AG09319 (cell line): ENCODE measurements at places on chromosomes 4 and X.

DNA sequence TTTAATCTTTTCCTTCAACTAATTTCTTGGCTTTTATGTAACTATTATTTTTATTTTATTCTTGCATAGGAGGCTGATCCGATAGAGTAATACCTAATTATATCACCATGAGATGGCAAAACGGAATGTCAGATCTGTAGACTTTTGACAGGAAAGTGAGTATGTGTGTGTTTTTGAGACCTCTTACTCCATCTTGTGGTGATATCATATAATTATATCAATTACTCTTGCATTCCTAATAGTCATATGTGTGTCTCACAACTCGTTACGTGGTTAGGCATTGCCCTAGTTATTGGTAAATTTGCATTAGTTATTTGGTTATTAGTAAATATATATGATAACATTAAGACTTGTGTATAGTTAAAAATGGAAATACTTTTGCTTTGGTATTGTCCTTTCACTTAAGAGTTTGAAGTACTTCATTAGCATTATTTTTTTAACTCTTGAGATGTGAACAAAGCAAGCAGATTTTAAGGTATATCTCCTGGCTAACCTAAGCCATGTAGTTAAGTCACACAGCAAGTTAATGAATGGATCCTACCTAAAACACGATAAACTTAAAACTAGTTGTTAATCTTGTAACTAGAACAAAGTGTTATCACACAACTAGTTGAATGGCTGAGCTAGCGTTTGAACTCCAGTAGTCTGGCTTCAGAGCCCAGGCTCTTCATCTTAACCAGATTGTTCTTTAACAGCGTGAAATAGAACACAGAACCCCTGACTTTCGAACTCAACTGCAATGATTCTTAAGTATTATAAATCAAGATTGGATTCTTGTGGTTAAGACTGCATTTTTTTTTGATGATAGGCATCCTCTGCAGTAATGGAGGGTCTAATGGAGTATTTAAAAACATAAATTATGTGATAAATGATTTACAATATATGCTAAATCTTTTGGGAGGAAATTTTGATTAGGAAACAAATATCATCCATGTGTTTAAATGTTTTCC, 67.1 kb downstream of the PGRMC2 start:
- DNase-seq: no peak

DNA sequence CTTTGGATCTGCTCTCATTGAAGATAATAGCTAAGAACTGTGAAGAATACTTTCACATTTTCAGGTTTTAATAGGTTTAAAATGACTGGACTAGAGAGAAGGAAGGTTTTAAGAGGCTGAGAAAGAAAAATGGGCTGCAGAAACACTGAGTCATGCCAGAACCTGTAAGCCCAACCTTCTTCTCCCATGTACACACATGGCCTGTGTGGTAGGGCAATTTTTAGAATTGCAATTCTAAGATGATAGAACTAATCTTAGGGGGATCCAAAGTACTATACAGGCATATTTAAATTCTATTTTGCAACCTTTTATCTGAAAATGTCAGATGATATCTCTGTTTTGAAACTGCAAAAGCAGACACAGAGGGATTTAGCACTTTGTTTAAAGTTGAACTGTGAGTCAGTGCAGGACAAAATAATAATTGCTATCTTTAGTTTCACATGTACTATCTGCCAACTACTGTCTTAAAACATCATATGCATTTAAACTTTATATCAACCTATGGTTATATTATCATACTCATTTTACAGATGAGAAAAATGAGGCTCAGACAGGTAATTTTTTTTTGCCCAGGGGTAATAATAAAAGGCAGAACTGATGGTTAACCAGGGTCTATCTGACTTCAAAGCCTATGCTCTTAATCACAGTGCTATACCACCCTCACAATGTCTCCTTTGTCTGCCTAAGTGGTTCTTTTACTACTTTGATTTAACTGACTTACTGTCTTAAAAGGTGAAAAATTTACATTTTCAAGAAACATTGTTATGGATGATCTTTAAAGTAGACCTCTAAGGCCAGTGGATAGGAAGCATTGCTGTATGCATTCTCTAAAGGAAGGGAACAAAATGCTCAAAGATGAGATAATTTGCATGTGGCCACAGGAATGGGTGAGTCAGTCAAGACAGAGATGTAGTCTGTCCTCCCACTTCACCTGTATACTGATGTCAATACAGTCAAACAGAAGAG, 4.3 kb downstream of the TMPRSS11E start:
- no peak for DNase-seq

- DNase-seq: no peak
Measured at GRCh38 chr4:1235381-1236102, 13.4 kb downstream of the CTBP1 start.

- DNase-seq: no peak
Measured at GRCh38 chr4:146959692-146960091, 14.0 kb upstream of the TTC29 start.

DNA sequence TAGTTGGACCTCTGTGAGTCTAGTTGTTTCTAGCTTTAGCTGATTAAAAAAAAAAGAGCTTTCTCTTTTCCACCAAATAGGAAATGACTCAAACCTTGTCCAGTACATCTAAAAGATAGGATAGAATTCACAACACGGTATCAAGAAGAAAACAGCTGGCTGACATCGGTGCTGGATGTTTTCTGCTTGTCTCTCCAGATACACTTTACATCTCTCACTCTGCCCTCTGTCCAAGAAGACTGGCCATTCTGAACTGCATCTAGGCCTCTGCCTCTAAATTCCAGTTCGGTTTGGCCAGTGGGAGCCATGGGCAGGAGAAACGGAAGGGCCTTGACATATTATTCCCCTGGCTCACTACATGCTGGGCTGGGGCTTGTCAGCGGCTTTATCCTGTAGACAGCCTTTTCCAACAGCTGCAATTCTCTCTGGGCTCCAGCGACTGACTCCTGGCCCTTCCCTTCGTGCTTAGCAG, 57.3 kb upstream of the SHISA3 start:
- no peak for DNase-seq
